ENCODE measurements at places on chromosomes 1 and 21.

- no peak for DNase-seq
These were observed 7.1 kb downstream of the SSBP3 start for GRCh38 chr1:54398963-54399528.

GRCh38 chr1:5646486-5647149, 345.6 kb downstream of the NPHP4 start:
- no peak for DNase-seq

DNA sequence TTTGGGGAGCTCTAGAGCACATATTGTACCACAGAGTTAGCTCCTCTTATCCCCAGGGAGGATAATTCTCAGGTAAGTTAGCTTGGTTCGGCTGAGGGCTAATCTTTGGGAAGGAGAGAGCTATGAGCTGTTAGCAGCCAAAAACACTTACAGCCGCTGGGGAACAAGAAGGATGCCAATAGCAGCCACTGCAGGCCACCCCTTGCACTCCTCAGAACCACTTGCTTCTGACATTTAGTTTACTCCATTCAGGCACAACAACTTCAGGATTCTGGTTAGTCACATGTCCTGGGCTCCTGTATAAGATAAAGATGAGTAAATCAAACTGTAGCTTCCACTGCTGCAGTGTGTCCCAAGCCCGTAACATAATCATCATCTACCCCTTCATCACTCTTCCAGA, 212.6 kb upstream of the ADGRL2 start:
- no peak for DNase-seq

DNA sequence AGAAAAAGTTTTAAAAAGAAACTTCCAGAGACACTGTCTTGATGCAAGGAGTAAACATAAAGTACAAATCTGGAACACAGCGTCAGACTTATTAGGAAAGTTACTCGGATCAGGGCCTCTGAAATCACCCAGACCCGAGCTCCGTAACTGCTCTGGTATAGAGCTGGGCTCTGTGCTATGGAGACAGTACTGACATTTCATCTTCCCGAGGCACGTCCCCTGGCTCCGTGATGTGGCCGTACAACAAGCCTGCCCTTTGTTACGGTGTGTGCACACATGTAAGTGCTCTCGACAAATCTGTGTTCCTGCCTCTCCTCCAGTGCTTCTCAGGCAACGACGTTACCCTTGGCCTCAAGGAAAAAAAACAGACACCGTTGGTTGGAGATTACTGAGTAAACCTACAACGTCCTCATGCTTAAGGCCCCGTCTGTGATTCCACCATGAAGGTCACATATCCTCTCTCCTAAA, 107.0 kb upstream of the IRF2BP2 start:
- DNase-seq, result no peak

GRCh38 chr1:27102707-27103468, 52.0 kb downstream of the SLC9A1 start:
- no peak for DNase-seq
